ENCODE measurements at places on chromosomes 7 and 10. TPM values are rescaled to one million over a fixed set of nuclear protein-coding genes. Genes with fewer than 3 reads are reported as not detected.

The PEX1 gene
- total RNA-seq, result 22.0 TPM

The ODAD2 gene
- 1.2 TPM for total RNA-seq

The SPAM1 gene
- total RNA-seq, result not detected

The IKZF1 gene
- total RNA-seq, result not detected

The SLC26A3 gene
- not detected for total RNA-seq

The GPR85 gene
- 3.1 TPM for total RNA-seq

The GJD4 gene
- total RNA-seq, result not detected

The ASB4 gene
- total RNA-seq, result under 0.01 TPM

The SYCE1 gene
- not detected for total RNA-seq

The IDI2 gene
- not detected for total RNA-seq

The NAMPT gene
- total RNA-seq, result 275 TPM

The SLC18A2 gene
- total RNA-seq, result not detected

The FAM237B gene
- not detected for total RNA-seq

The CASD1 gene
- 11.4 TPM for total RNA-seq

The FLNC gene
- total RNA-seq, result 99.0 TPM

The PTER gene
- total RNA-seq, result 15.3 TPM

Measured in smooth muscle cell of bladder (primary cell).